ENCODE measurements at places on chromosomes 3 and 15.

- no peak for DNase-seq
Observed at GRCh38 chr15:97652700-97653167, 307.8 kb upstream of the ARRDC4 start.

GRCh38 chr3:126034481-126035361 is 49.2 kb downstream of the SLC41A3 start:
- peak; percentile 4 for DNase-seq

- peak; percentile 8 for DNase-seq
Observed at GRCh38 chr3:33277193-33277882, at the start of gene FBXL2. TSS of gene FBXL2 (plus strand) at chr3:33277442. CDS start at chr3:33277513, 71 bp downstream.

GRCh38 chr3:4978966-4979427 is 240 bp upstream of the BHLHE40 start:
- peak; percentile 77 for DNase-seq

GRCh38 chr15:45268135-45268534 is 16.1 kb downstream of the SLC28A2 start:
- no peak for DNase-seq

- DNase-seq = no peak
Observed at GRCh38 chr15:91807122-91807521, 46.4 kb upstream of the SLCO3A1 start.

GRCh38 chr3:161333696-161334095 is 37.6 kb downstream of the SPTSSB start:
- no peak for DNase-seq

GRCh38 chr3:87397211-87397610 is 120.8 kb upstream of the POU1F1 start:
- no peak for DNase-seq

GRCh38 chr15:48427960-48428547 is 96.8 kb downstream of the DUT start:
- DNase-seq = peak; percentile 89

DNA sequence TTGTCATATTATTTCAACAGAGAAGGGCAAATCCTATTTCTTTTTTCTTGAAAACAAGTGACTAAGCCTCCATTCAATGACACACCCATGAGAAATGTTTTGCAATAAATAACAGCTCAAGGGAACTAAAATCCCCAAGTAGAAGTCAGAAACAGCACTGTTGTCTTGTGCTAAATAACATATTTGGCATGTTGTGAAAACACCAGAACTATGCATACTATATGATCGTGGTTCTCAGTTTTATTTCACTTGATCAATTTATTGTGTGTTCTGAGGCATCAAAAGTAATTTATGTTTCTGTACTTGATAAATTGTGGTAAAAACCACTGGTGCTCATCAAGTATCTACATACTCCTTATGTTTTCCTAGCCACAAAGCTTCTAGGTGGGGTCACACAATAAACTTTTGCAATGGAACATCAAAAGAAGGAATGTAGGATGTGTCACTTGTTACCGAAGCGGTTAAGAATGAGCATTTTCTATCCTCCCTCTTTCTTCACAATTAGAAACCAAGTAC is 691.7 kb upstream of the CBLB start:
- peak; percentile 81 for DNase-seq

DNA sequence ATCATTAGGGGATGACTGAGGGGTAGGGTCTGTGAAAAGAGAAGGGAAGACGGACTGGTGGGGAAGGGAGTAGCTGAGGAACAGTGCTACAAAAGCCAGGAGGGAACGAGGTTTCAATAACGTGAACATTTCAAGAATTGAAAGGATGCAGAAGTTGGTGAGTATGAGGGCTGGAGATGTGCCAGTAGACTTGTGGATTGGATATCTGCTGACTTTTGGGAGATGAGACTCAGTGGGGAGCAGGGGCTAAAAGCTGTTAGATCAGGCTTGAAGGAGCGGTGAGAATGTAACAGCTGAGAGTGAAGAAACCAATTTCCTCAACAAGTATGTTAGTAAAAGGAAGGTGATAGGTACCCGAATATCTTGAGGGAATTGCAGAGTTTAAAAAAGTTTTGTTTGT is 65.2 kb downstream of the GTPBP8 start:
- no peak for DNase-seq

DNA sequence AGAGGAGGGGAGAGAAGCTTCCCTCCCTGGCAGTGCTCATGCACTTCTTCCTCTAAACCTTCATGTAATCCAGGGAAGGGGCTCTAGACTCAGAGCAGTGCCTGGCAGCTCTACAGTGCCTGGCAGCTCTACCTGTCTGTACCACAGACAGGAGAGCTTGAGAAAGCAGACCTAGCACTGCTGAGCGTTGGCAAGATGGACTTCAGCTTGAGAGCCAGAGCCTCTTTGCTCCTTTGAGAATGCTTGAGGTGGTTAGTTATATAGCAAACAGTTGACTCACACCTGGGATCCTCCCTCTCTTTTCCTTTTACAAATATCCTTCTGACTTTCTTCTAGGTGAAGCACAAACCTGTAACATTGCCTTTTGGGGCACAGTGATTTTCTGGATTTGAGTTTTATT is 20.9 kb downstream of the FBXO22 start:
- DNase-seq = no peak

- DNase-seq = no peak
Observed at GRCh38 chr3:107943786-107944523, 146.9 kb downstream of the CD47 start.

DNA sequence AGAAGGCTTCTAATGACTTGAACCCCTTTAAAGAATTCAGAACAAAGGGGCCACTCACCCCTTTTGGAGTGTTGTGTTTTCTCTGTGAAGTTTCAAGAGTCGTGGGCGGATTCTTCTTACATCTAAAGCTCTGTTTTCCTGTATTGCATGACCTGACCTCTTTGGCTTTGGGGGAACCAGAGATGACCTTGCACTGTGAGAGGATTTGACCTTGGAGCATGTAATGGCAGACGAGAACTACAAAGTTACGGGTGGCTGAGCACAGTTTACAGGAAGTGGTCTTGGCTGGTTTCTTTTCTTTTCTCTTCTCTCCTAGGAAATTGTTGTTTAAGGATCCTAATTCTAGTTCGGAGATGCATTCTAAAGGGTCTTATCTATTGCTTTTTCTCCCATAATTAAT is 6.2 kb upstream of the BDH1 start:
- DNase-seq = no peak

DNA sequence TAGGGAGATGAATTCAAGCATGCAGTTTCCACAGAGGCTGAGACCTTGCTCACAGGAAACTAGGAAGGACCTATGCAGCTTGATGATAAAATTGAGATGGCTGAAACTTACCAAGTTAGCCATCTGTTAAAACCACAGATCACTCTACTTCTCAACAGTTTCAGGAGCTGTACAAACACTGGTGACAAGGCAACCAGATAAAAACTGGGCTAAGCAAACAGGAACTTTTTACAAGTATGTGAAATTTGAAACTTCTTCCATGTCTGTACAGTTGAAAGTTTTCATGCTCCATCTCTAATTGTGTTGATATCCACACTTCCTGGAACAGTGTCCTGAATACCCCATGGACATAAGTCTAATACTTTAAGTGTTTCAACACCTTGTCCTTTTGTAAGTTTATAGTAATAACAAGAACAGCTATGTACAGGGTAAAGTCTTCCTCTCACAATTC is 78.2 kb downstream of the FAIM start:
- DNase-seq = peak; percentile 71

- no peak for DNase-seq
Observed at GRCh38 chr3:28989646-28990089, 291.2 kb upstream of the RBMS3 start.

GRCh38 chr15:67782691-67782991 is 42.7 kb upstream of the SKOR1 start:
- no peak for DNase-seq

DNA sequence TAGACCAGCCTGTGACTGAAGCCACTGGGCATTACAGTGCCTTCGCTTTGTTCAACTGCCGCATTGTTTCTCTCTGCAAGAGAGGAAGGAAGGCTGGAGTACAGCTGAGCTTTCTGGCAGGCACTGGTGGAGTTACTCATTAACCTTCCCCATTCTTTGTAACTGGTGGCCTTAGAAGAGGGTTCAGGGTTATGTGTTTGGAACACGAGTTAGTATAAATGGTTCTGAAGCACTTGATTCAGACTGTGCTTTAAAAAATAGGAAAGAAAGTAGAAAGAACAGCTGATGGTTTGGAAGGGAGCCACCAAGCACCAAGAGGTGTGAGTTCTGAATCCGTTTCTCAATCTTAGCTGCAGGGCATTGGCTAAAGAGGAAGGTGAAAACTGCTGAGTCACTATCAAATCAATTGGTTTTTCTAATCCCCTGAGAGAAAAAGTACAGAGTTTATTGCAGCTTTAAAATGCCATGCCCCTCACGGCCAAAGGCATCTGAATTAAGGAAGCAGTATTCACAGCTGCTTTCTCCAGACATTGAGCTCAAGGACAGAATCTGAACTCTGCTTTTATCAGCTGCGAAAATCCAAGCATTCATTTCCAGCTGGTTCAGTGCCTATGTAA is 3.6 kb downstream of the HGD start:
- DNase-seq = peak; percentile 39

- peak; percentile 74 for DNase-seq
Observed at GRCh38 chr15:48541341-48542278, 103.9 kb downstream of the FBN1 start.

GRCh38 chr3:112083239-112083638 is 3.0 kb upstream of the C3orf52 start:
- no peak for DNase-seq

- no peak for DNase-seq
Observed at GRCh38 chr3:150286390-150287147, 121.5 kb upstream of the TSC22D2 start.

- DNase-seq = no peak
Observed at GRCh38 chr3:129077222-129077621, 16.6 kb downstream of the GP9 start.

DNA sequence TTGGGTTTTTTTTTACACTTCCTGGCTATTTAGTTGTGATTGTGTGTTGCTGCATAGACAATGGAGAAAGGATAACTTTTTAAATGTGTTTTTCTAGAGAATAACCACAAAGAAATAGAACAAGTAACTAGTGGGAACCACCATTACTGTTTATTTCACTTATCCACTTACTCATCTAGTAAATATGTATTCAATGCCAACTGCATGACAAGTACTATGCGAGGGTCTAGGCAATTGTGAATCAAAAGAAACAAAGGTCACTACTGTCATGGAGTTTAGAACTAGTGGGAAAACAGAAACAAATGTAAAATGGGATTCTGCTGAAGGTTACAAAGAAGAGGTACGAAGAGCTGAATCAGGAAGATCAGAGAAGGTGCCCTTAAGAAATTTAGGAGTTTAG is 600.9 kb upstream of the ROBO2 start:
- DNase-seq = no peak

GRCh38 chr3:30662836-30663235 is 56.4 kb downstream of the TGFBR2 start:
- no peak for DNase-seq

DNA sequence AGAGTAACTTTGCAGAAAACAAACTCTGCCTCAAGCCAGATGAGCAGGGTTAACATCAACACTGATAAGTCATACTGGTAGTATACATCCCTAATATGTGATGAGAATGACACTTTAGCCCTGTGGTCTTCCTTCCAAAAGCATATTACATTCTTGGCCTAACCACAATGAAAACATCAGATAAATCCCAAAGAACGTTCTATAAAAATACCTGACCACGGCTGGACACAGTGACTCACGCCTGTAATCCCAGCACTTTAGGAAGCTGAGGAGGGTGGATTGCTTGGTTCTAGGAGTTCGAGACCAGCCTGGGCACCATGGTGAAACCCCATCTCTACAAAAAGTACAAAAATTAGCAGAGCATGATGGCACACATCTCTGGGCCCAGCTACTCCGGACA is 4.7 kb downstream of the TMCC1 start:
- peak; percentile 96 for DNase-seq

DNA sequence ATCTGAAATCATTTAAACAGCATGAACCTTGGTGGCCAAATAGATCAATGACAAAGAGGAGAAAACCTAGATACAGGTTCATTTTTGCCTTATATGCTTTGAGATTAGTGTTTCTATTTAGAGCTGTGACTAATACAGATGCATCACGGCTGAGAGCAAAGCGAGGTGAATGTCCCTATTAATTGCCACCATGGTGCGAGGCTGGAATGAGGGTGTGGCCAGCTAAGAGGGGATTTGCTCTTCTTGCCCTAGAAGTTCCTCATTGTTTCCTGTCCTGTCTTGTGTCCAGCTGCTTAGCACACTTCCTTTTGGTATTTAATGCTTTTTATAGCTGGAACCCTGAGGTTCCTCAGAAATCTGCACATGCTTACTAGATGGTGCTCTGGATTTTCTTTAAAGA is 339.1 kb upstream of the RGMA start:
- DNase-seq = no peak

GRCh38 chr15:57451555-57451954 is 75.2 kb downstream of the CGNL1 start:
- DNase-seq = no peak

DNA sequence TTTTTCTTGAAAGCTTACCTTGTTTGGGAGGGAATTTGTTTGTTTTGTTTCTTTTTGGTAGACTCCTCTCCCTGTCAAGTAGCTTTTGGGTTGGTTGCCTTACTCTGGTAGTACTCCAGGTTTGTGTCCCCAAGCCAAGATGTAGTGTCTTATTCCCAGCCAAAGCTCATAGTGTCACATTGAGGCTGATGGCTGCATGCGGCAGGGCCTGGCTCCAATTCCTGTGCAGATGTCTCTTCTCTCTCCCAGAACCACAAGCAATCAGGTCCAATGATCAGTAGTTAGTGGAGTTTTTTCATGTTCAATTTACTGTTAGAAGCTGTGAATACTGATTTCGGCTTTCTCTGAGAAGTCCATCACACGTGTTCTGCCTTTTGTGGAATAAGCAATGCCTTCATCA is 221.1 kb upstream of the THBS1 start:
- DNase-seq = no peak

DNA sequence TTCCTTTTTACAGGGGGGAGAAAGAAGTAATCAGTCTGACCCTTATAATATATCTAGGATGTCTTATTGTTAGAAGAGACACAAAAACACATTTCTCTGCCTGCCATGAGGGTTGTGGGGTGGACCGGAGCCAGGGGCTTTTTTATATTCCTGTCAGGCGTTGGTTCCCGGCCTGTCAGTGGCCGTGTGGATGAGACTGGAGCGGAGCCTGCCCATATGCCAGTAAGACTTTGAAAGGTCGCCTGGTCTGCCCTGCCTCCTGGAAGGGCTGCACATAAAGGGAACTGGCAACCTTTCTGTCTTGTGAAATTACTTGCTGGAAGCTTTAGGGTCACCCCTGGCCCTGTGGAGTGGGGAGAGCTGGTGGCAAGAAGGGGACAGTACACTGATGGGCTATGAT is 34.7 kb downstream of the MAP3K13 start:
- DNase-seq = no peak

- DNase-seq = no peak
Observed at GRCh38 chr15:80609091-80609490, 86.0 kb upstream of the ABHD17C start.

Data from BJ (cell line).